ENCODE measurements at places on chromosomes 6 and 20.
A peak's percentile ranks its signal among the peaks of the same experiment; 100 is the strongest.

- DNase-seq, result no peak
Observed at GRCh38 chr6:14732226-14732843, 513.5 kb upstream of the JARID2 start.

DNA sequence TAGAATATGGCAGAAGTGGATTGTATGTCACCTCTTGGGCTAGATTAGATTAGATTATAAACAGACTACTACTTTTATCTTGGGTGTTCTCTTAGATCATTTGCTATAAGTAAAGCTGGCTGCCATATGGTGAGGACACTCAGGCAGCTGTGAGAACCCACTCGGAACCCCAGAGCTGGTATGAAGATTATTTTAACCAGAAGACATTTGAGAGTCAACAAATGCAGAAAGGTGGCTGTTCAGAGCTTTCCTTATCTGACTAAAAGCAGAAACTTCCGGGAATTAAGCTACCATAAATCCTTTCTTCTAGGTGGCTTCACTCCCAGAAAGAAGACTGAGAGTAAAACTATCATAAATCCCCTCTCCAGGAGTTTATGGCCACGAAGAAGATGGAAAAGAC, 91.9 kb downstream of the RNGTT start:
- no peak for DNase-seq

- DNase-seq, result no peak
Observed at GRCh38 chr20:23602241-23602640, 3.5 kb downstream of the CST9 start.

DNA sequence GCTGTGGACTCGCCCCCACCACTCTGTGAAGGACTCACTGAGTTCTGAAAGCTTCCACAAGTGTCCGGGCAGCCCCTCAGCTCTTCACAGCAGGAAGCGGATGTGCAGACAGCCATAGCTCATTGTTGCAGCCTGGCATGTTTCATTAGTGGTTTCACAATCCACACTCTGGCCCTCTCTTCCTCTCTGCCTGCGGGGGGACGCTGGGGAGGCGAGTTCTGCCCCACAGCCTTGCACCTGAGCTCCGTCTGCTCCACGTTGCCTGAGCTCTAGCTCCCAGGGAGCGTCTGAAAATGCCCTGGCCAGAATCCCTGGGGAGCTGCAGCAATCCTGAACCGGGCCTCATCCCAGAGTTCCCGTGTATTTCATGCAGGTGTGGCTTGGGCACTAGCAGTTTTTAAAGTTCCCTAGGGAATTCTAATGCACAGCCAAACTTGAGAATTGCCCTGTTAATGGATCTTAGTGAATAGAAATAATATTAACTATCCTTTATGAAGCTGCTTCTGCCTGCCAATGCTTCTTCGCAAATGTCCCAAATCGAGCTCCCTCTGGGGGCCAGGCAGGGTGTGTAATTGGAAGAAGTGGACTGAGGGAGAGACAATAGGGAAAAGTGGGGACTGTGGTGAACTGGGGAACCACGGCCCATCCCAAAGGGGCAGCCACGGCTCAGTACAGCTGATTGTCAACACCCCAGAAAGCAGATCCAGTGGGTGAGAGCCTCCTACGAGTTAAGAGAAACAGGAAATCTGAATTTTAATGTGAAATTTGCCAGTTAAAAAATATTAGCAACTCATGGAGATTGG, 51.5 kb downstream of the CTCFL start:
- DNase-seq, result no peak

- DNase-seq, result peak; percentile 32
Observed at GRCh38 chr20:3887876-3888620, 1.1 kb upstream of the PANK2 start.

- no peak for DNase-seq
Observed at GRCh38 chr20:35200267-35200666, 26.2 kb upstream of the MMP24 start.

GRCh38 chr6:145047891-145048290, 687.4 kb downstream of the EPM2A start:
- DNase-seq, result no peak

DNA sequence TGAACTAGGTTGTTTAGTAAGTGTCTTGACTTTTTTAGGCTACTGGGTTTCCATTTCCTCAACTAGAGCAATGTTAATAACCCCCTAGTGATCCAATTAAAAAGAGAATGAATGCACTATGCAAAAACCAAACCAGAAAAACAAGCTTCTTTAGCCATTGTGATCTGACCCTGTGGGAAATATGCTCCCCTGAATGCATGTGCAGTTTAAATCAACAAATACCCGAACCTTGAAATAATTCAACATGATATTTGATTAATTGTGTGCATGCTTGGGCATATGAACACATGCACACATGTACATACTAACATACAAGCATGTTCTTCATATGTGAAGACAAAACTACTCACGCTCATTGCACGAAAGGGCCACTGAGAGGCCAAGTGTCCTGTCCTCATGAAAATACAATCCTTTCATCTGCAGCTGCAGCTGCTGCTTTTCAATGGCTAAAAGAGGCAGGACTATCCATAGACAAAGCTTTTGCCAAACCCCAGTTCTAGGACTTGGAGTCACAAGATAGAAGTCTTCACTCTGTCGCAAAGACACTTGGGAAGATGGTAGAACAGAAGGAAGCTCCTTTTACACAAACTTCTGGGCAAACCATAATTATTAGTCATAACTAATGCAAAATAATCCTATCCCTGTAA, 207.1 kb upstream of the POU3F2 start:
- no peak for DNase-seq

- DNase-seq, result no peak
Observed at GRCh38 chr20:10961651-10962288, 288.0 kb upstream of the JAG1 start.

DNA sequence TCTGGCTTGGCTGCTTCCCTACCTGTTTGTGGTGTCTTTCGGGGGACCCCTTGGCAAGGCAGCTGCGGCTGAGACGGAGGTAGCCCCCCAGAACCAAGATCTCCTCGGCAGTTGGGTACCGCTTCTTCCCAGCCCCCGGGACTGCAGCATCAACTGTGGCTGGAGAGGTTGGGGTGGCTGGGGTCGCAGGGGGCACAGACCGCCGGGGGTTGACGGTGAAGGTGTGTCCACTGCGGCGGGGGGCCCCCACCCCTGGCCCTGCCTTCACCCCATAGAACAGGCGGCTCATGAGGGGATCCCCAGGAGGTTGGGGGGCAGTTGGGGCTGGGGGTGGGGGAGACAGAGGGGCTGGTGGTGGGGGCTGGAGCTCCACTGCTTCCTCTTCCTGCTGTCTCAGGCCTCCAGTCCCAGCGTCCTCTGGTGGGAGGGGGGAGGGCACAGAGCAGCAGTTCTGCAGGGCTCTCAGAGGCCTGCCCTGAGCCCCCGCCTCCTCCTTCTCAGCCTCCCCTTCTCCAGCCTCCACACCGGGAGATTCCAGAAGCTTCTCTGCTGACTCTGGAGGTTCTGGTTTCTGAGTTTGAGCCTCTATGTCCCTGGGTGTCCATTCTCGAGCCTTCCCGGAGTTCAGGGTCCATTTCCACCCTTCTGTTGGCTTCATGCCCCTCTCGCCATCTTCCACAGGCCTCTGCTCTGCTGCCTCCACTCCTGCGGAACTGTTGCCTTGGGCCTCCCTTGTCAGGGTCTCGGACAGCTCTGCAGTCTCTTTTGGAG, 1.9 kb downstream of the PPP1R18 start:
- peak; percentile 60 for DNase-seq

GRCh38 chr6:12733876-12734275, 17.3 kb downstream of the PHACTR1 start:
- DNase-seq, result no peak

DNA sequence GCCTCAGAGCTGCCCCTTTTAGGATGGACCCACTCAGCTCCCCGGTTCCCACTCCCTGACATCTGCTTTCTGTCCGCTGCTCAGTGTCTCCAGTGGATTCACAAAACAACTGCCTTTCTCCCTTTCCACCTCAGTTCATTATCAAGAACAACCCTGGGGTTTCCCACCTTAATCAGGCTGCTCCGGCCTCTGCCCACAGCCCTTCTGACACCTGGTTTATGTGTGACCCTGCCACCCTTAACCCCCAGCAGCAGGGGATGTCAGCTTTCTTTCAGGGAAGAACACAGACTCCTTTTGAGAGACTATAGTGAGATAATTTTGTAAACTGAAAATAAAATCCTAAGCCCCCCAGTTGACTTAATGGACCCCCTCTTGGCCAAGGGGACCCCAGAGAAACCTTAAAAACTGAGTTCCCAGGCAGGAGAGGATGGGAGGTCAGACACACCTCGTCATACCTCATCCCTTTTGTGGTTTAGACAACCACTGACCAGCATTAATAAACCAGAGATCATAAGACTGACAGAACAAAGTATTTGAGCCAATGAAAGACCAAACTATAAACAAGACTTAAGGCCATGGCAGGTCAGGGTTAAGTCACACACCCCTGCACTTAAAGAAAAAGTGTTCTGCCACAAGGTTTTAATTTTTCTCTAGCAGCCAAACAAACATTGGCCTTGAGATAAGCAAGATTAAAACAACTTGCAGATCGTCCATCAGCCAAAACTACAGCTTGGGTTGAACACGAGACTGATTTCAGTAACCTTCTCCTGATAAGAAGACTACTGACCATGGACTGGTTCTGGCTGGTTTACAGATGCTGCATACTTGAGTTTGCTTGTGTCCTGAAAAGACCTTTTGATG, 42.4 kb upstream of the DDR1 start:
- no peak for DNase-seq

DNA sequence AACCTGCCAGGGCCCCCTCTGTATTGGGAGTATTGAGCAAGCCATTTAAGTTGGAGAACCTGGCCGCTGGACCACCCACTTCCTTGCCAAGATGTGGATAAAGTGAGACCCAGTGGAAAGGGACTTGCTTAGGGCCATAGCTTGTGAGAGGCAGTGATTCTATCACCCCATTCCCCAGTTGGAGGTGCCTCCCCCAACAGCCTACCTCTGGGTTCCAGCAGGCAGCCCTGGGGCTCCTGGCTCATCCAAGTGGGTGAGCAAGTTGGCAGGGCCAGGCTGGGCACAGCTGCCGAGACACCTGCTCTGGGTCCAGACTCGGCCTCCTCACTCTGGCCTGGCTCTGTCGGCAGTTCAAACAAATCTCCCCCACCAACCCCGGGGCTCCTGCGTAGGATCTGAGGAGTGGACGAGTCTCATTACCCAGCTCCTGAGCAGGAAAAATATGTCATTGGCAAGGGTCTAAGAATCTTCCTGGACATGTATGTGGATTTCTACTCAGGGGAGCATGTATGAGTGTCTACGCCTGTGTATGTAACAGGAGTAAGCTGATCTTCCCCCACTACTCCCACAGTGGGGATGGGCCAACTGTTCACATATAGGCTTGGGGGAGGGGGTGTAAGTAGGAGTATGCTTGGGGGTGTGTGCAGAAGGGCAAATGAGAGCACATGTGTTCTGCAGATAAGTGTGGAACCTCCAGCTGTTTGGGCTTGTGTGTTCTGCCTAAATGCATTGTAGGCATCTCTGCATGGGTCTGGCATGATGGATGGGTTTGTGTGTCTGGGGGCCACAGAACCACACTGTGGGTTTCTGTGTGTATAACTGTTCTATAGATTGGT, 1.9 kb downstream of the ID1 start:
- DNase-seq, result peak; percentile 34

Data from heart right ventricle (tissue), 16 donors.